ENCODE measurements at places on chromosomes 6 and 20.

GRCh38 chr6:11161031-11161956 lies 49.8 kb upstream of the ERVFRD-1 start:
- DNase-seq: no peak

GRCh38 chr6:7726416-7727085 lies 652 bp downstream of the BMP6 start:
- no peak for DNase-seq

DNA sequence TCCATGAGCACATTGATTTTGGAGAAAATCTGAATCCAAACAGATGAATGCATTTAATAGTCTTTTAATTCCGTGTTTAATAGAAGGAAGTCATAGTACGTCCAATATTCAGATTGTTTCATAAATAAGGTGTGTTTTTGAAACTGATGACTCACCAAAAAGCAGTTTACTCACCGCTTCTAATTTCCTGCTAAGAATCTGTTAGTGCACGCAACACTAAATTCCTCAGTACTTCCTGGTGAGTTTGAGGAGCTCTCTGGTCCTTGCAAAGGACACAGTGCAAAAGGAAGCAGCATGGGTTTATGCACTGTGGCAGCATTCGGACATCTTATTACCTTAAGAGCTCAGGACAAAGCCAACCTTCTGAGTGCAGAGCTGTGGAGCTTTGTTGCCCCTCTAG lies 2.3 kb upstream of the ADGRF1 start:
- peak; percentile 12 for DNase-seq

GRCh38 chr6:23752414-23752813 lies 373.6 kb upstream of the NRSN1 start:
- DNase-seq: no peak

- DNase-seq: peak; percentile 20
These were observed 6.9 kb upstream of the HELZ2 start for GRCh38 chr20:63580796-63581461.

GRCh38 chr6:116611056-116611455 lies 5.2 kb upstream of the RSPH4A start:
- no peak for DNase-seq

- DNase-seq: no peak
These were observed 58.2 kb downstream of the IRF4 start for GRCh38 chr6:449486-450419.

- DNase-seq: no peak
These were observed 6.3 kb upstream of the CDSN start for GRCh38 chr6:31126396-31127175.

DNA sequence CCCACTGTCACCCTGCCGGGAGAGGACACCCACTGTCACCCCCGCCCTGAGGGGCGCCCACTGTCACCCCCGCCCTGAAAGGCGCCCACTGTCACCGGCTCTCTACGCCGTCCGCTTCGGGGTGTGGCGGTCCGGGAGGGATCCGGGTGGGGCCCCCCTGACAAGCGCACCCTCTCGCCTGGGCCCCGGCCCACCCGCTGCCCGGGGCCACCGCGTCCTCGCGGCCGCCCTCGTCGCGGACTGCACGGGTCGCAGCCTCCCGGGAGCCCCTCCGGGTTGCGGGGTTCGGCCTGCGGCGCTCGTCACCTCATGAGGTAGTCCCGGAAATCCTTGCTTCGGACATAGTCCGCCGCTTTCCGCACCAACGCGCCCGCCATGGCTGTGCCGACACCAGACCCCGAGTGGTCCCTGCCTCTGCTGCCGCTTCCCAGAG lies 224 bp downstream of the MPC1 start:
- no peak for DNase-seq

DNA sequence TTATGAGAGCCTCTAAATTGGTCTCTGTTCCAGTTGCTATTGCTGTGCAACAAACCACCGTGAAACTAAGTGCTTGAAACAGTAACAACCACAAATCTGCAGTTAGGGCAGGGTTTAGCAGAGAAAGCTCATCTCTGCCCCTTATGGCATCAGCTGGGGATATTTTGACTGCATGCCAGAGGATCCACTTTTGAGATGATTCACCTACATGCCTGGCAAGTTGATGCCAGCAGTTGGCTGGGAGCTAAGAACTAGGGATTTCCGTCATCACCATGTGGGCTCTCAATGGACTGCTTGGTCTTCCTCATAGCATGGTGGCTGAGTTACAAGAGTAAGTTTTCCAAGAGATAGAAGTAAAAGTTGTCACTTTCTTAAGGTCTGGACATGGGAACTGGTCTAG lies 35.1 kb downstream of the PLCB4 start:
- no peak for DNase-seq

DNA sequence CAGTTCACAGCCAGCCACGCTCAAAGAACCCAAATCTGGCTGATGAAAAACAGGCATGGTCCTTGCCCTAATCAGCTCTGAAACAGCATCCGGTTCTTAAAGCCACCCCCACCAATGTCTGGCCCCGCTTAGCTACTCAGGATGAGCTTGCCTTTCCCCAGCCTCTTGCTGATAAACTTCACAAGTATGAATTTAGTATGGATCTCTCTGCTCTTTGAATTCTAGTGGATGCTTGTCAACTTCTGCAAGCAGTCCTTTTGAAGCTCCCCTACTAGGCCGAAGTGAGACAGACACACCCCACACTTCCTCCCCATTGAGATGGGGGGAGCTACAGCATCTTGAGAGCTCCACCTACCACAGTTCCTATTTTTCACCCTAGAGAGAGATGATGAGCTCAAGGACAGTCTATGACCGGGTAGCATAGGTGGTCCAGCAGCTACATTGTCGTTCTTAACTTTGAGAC lies 36.7 kb downstream of the EBF4 start:
- peak; percentile 94 for DNase-seq

- no peak for DNase-seq
These were observed 93.8 kb downstream of the FOXA2 start for GRCh38 chr20:22490287-22491193.

DNA sequence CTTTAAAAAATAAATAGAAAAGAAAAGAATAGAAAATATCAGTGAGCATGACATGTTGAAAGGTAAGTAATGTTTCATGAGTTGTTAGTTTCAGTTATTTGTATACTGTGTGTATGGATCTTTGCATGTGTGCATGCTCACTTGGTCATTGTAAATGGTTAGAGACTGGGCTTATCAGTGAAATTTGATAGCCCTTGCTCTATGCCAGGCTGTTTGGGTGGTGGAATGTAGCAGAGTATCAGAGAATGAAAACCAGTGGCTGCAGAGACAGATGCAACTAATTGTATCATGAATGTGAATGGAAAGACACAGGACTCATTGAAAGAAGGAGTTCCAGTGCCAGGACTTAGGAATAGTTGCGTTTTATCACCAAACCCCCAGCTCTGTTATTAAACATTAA lies 4.2 kb downstream of the GSTA2 start:
- peak; percentile 66 for DNase-seq

DNA sequence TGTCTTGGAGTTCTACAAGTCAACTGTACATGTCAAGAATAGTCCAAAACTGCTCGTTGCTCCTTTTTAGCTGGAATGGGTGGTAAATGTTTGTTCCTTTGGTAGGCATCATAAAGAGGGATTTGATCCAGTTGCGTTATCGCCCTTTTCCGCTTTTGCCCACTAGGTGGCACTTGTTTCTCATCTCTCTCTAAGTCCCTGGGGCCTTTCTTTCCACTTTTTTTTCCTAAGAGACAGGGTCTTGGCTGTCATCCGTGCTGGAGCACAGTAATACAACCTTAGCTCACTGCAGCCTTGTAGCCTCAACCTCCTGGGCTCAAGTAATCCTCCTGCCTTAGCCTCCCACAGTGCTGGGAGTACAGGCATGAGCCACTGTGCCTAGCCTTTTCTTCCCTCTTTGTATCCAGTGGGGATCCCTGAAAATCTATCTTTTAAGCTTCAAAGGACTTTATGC lies 20.7 kb downstream of the GTPBP2 start:
- peak; percentile 82 for DNase-seq

- peak; percentile 70 for DNase-seq
These were observed 91.0 kb downstream of the NCR2 start for GRCh38 chr6:41426438-41426851.

DNA sequence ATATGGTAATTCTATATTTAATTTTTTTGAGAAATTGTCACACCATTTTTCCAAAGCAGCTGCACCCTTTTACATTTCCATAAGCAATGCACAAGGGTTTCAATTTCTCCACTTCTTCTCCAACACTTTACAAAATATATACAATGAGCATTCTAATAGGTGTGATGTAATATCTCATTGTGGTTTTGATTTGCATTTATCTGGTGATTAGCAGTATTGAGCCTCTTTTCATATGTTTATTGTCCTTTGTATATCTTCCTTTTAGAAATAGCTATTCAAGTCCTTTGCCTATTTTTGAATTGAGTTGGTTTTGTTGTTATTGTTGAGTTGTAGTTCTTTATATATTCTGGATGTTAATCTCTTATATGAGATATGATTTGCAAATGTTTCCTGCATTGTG lies 47.6 kb upstream of the HBS1L start:
- DNase-seq: no peak

DNA sequence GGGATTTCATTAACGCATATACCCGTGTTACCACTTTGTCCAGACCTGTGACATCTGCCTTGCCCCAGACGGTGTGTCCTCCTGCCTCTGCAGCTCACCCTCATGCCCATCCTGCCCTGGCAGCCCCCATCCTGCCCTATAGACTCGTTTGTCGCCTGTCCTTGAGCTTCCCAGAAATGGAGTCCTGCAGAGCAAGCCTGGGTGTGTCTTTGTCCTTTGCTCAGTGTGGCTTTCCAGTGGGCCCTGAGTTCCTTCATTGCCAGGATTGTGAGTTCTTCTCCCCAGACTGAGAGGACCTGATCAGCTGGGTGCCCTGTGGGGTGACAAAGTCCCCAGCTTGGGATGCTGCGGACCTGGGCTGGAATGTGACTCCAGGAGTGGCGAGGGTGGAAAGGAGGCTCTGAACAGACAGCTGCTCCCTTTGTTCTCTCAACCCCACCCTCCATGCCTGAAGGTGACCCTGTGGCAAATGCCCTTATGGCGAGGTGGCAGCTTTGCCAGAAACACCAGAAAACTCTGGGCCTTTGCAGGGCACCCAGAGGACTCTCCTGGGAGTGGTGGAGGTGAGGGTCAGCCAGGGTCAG lies 2.4 kb upstream of the CST3 start:
- DNase-seq: no peak

DNA sequence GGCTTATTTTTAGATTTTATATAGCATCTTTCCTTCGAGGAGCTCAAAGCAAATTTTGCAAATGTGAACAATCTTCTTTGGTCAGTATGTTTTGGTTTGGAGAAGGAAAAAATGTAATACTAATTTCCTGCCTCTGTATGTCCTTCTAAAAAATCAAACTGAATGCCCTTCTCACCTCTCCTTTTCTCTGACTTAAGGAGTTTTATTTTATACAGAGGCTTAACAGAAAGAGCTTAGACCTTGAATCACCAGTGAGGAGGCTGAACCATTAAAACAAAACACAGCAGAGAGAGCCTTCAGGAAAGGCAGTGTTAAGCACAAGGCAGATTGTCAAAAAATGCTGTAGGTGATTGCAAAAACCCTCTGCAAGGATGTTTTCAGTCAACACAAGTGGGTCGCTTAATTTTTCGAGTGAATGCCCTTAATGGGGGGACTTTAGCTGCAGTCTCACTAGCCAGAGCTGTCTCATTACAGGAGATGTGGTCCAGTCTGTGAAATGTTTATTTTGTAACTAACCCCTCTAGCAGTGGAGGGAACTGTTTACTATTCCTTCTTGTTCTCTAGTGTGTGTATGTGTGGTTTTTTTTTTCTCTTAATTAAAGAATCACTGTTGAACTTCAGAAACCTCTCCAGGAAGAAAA lies 481.3 kb upstream of the CITED2 start:
- peak; percentile 32 for DNase-seq

GRCh38 chr20:34943808-34944567 lies 11.6 kb downstream of the GSS start:
- DNase-seq: no peak

DNA sequence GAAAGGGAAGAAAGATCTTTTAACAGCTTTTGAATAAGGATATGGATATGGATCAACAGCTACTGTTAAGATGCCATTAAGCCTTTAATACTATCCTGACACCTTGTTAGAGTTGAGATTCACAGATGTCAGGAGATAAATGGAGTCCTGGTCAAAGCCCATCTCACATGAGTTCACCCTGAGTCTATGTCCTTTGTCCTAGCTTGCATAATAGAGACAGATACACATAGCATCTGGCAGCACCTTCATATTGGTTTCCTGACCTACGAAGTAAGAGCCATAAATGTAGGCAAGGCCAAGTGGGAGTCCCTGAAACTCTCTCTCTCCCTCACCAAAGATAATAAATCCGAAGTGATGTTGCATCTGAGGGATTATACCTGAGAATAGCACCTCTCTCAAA lies 79.1 kb upstream of the F13A1 start:
- DNase-seq: no peak

DNA sequence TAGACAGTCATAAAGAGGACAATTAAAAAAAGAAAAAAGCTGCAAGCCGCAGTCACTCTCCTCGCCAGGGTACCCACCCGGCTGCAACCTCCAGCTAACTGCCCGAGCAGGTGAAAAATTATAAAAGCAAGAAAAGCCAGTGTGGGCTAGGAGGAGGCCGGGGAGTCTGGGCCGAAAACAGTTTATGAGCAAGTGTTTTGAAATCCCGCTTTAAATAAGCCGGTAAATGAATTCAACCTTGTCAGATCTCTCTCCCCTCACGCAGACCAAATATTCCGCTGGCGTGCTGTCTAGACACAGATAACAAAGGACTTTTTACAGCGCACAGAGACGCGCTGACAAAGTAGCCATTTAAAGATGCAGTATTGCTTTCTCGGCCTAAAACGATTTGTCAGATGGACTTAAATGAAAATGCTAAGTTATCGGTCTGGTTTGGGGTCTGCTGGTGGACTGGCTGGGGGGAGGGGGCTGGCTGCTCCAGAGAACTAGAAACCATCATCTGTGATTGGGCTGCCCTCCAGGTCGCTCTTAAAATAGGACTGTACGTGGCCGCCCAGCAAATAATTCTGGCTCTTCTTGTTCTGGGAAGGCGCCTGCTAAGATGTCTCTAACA lies 24.6 kb downstream of the PMEPA1 start:
- DNase-seq: peak; percentile 44

- peak; percentile 5 for DNase-seq
These were observed 256.1 kb upstream of the PLCB4 start for GRCh38 chr20:8812817-8813216.

- no peak for DNase-seq
These were observed 18.9 kb downstream of the BCAS4 start for GRCh38 chr20:50813801-50814200.

GRCh38 chr6:90297867-90298381 lies 1.3 kb upstream of the BACH2 start:
- no peak for DNase-seq

DNA sequence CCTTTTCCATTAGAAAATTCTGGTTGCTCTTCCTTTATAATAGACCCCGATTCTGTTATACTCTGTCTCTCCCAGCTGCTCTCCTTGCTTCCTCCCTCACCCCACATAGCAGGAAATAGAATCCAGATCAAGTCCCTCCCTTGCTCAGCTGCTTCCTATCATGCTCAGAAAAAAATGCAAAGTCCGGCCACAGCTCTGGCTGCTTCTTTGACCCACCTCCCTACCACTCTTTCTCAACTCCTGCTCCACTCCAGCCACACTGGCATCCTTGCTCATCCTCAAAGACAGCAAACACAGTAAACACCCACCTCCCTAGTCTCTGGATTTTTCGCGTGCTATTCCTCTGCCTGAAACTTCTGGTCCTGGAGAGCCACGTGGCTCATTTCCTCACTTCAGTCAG lies 9.1 kb upstream of the SLC22A16 start:
- no peak for DNase-seq

- DNase-seq: peak; percentile 18
These were observed 12.5 kb upstream of the ALDH8A1 start for GRCh38 chr6:134962421-134962820.

Data from umbilical cord (tissue), 2 donors.